DMS79 treated with DMSO at 0.1 percent for 48 hours (cell line): ENCODE measurements at places on chromosomes 5 and 9.

DNA sequence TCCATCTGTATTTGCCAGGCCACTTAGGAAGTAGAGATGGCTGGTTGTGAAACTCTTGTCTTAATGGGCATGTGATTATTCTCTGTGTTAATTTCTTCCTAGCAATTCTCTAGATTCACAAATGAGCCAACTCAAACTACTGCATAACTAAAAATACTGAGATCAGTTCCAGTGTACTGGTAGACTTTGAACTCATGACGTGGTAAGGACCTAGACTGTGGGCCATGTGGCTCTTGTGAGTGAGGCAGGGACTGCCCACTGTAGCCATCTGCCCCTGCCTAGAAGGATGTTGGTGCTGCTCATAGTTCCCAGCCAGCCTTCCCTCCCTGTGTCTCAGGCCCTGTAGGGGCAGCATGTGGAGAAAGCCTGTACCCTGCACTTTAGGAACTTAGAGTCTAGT, 47.4 kb downstream of the CYSTM1 start:
- DNase-seq: no peak

- no peak for DNase-seq
Observed at GRCh38 chr9:108835831-108836230, 20.0 kb downstream of the ACTL7B start.

GRCh38 chr5:17230808-17231525, 13.5 kb downstream of the BASP1 start:
- no peak for DNase-seq

GRCh38 chr9:114313186-114313585, 9.7 kb upstream of the ORM1 start:
- DNase-seq: peak; percentile 45

- DNase-seq: no peak
Observed at GRCh38 chr5:57442080-57442839, 40.4 kb downstream of the ACTBL2 start.

GRCh38 chr9:130785940-130786508, 49.0 kb upstream of the ABL1 start:
- no peak for DNase-seq

DNA sequence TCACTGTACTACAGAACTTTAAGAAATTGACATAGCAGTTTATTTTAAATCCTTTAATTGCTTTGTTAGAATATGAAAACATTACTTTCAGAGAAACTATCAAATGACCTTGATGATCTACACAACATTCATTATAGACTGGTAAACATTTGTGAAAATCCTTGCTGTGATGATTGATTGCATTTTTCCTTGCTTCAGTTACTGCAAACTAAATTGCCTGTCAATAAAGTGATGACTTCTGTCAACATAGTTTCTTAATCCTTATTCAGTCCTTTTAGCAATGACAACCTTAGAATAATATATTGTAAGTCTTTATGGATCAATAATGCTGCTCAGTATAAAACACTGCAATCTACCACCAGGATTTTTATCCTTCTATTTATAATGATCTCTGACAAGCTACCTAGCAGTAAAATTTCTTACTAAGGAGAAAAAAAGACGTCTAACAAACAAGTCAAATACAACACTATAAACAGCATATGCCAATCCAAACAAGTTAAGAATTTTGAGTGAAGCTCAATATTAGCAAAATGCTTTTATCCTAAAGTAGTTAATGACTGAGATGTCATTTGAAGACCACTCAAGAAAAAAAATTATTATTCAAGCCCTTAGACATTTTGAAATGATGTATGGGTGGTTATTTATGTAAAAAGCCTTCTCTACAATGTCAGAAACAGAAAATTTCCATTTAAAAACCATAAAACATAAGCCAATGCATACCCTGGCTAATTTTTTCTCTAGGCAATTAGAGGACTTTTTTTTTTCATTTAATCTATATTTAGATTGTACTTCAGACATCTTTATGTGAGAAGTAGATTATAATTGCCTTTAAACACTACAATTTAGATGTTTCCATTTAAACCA, 105.5 kb downstream of the FBXL17 start:
- peak; percentile 34 for DNase-seq

GRCh38 chr9:134149380-134149779, 13.5 kb downstream of the WDR5 start:
- no peak for DNase-seq

GRCh38 chr9:98879094-98879962, 64.4 kb upstream of the COL15A1 start:
- no peak for DNase-seq

DNA sequence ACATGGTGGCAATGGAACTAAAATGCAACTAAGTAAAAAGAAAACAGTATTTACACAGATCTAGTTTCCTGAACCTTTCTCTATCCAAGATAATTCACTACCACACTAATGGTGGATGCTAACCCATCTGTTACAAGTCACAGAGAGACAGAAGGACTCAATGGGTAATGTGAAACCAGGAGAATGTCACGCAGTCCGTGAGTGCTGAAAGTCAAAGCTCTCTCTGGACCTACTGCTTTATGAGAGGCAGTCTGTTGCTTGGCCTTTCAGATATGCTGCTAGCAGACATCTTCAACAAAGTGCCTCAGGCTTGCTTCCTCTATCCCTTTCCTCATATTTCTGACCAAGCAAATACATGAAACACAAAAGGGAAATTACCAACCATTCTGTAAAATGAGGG, 69.0 kb upstream of the GLRX start:
- DNase-seq: no peak

- peak; percentile 97 for DNase-seq
Observed at GRCh38 chr9:132456241-132456640, 46.2 kb downstream of the CFAP77 start.

- peak; percentile 19 for DNase-seq
Observed at GRCh38 chr5:59813761-59814536, 79.6 kb downstream of the PDE4D start.

DNA sequence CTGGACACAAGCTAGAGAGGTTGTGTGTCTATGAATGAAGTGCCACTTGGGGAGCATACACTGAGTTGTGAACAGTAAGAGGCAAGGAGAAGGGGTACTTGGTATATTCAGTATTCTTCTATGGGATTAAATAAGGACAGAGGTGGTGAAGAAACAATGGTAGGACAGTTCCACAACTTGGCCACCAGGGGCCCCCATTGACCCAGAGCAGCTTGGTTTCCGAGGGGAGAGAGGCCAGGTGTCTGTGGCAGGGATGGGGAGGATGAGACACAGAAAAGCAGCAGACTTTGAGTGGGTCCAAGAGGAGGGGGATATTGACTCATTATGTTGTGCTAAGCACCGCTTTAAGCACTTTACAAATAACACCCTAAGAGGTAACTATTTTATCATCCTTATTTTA, 220.6 kb downstream of the MELK start:
- DNase-seq: no peak

GRCh38 chr5:168793841-168794837, 215.0 kb upstream of the PANK3 start:
- peak; percentile 31 for DNase-seq

DNA sequence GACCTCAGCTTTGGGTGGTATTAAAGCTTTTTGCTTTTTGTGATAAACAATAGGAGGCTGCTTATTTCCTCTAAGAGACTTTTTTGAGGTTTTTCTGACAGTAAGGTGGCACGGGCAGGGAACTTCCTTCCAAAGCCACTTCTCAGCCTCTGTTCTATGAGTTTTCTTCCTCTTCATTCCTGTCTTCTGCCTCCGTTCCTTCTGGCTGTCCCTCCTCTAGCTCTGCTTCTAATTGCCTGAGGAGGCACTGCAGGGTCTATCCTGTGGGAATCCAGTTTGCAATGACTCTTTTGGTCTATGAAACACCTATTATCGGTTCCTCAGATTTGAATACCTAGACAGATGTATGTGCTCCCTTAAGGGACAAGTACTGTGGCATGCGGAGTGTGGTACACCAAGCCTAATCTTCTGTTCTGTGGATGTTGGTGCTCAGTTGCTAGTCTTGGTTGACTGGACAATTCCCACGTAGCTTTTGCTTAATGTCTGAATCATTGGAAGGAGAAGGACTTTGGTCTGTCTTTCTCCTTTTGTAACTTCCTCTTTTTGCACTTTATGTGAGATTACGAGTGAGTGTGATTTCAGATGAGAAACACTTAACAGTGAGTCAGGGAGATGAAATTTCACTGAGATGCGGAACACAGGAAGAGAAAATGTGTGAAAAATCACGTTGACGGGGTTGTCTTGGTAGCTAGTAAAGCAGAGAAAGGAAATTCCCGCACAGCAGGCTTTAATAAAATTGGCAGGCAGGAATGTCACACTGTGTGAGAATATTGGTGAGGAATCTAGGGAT, 305.2 kb downstream of the EFNA5 start:
- no peak for DNase-seq

DNA sequence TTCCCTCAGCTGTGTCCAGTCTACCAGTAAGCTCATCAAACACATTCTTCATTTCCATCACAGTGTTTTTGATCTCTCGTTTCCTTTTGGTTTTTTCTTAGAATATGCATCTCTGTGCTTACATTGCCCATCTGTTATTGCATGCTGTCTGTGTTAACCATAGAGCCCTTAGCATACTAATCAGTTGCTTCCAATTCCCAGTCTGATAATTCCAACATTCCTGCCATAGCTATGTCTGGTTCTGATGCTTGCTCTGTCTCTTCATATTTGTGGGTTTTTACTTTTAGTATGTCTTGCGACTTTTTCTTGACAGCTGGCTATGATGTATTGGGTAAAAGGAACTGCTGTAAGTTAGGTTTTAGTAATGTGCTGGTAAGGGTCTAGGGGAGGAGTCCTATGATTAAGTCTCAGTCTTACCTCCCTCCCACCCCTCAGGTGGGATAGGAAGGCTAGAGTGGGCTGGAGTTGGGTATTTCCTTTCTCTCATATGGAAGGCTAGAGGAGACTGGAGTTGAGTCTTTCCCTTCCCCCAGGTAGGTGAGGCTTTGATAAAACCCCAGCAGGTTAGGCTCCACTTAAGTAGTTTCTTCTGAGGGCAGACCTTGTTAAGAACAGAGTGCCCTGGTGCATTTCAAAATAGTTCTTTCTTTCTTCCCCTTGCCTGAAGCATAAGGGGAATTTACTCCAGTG, 99.1 kb upstream of the RASGRF2 start:
- DNase-seq: no peak

- peak; percentile 3 for DNase-seq
Observed at GRCh38 chr5:150295172-150295634, 5.6 kb upstream of the CAMK2A start.

DNA sequence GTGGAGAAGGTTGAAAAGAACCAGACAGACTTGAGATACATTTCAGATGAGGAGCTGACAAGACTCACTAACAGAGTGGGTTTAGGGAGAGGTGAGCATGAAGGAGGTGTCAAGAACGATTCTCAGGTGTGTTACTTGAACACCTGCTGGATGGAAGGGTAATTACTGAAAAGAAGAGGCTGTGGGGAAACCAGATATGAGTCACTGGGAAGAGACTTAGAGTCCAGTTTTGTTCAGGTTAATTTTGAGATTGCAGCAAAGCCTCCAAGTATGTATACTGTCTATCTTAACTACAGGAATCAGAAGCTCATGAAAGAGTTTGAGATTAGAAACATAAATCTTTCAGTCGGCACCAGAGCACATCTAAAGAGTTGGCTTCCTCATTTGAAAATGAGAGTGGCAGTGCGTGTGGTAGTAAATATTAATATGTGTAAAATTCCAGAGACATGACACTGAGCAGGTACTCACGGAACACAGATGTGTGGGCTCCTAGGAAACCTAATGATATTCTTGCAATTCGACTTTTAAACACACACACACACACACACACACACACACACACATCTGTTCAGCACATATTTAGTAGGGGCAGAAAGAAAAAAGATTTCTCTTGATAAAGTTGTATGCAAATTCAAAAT, 197.1 kb downstream of the CDH18 start:
- DNase-seq: no peak

GRCh38 chr9:121019273-121019672, 30.8 kb downstream of the C5 start:
- no peak for DNase-seq

DNA sequence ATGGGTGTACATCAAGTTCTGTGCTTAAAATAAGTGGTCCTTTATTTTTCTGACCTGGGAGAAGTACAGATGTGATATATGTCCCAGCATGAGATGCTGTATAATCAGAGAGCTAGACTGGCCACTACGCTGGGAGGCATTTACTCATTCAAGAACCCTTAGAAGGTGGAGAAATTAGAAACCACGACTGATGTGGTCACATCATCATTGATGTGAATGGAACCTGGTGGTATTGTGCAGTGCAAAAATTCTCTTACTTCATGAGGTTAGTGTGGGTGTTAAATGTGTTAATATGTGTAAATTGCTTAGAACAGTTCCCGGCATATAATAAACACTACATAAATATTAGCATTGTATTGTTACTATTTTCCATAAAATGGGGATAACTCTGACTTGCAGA, 69.5 kb upstream of the CKMT2 start:
- no peak for DNase-seq

DNA sequence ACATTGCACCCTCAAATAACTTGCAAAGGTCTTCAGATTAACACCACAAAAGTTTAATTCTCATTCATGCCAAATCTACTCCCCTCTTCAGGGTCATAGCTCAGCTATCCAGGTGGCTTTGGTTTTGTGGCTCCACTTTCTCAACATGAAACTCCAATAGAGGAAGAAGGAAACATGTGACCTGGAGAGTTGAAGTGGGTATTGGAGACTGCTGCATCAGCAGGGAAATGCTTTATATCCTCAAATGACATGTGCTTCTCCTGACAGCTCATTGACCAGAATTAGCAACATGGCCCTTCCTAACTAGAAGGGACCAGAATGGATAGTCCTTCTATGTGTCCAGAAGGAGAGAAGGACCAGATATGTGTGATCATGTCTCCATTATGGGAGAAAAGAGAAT, 73.6 kb downstream of the TLR4 start:
- DNase-seq: no peak

DNA sequence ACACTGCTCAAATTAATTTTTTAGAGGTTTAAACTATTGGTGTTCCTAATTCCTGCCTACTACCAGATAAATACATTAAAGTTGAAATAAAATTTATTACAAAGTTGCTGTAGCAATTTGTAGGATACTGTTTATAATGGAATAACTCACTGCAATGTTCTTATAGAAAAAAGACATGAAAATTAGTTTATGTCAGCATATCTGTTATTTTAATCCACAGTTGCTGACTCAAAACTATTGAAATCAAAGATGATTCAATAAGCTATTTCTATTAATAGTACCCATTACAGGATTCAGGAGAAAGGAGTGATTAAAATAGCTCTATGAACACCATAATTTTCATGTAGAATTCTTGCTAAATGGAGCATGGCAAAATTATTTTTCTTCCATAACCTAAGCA, 764.4 kb upstream of the NUDT12 start:
- DNase-seq: no peak

DNA sequence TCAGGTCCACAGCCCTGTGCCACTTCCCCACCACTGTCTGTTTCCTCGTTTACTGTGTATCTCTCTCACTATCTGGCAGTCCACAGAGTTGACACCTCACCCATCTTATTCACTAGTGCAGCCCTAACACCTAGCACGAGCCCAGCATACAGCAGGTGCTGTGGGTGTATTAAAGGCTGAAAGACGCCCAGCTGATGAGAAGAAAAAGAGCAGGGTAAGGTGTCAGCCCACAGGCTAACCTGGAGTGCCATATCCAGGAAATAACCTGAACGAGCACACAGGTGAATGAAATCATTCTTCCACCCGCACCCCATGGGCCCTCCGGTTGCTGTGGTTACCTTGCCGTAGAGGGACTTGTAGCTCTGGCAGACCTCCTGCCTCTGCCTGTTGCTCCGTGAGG, 18.6 kb downstream of the ANXA6 start:
- no peak for DNase-seq

- DNase-seq: no peak
Observed at GRCh38 chr5:149792540-149793255, 62.6 kb downstream of the PPARGC1B start.
